Right ventricle myocardium superior (tissue), 1 donor: ENCODE measurements at places on chromosomes 2 and 18.

- DNase-seq: no peak
These were observed 384.4 kb downstream of the GALNT13 start for GRCh38 chr2:154256136-154256535.

- DNase-seq: no peak
These were observed 16.1 kb downstream of the NCK2 start for GRCh38 chr2:105760639-105761337.

DNA sequence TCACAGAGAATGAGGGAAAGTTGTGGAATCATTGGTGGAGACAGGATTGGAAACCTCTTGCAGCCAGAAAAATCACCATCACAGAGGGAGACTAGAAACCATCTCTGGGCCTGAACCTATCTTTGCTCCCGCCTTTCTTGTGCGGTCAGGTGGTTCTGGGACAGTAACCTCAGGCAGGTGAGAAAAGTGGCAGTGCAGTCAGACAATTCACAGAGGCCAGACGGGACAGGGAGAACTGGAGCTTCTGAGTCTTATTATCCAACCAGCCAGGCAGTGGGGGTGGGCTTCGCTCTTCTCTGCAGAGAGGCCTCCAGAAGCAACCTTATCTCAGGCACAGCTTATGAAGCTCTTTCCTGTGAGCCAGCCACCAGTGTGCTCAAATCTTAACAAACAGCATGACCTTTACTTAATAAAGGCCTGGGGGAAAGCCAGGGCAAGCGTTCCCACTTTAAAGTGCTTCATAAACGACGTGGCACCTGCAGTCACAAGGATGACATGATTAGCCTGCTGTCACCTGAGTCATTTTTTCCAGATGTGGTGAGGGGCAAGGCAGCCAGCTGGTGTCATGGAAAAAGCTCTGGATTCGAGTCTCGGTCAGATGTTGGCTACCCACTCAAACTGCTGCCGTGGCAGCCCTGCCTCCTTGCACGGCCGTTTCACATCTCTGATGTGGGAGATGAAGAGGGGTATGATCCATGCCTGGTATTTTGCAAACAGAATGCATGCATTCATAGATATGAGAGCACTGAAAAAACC lies 109.7 kb downstream of the B3GNT2 start:
- DNase-seq: no peak

DNA sequence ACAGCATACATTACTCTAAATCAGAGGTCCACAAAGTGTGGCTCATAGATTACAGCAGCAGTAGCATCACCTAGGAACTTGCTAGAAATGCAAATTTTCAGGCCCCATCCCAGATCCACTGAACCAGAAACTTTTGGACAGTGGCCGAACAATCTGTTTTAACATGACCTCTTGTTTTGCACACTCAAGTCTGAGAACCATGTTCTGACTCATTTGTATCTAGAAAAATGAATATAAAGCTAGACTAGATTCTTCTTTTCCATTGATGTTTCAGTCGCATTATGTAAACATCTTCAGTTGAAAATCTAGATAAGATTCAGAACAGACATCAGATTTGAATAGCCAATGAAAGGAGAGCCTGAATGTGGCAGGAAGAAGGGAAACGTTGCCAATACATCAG lies 608.8 kb downstream of the LRP1B start:
- DNase-seq: no peak

- DNase-seq: no peak
These were observed 21.3 kb downstream of the TMEM131 start for GRCh38 chr2:97974471-97974870.
